ENCODE measurements at places on chromosomes 12 and 14.

GRCh38 chr14:104224506-104225277 lies 86.3 kb downstream of the KIF26A start:
- DNase-seq = no peak

GRCh38 chr14:89429199-89430181 lies 12.5 kb upstream of the FOXN3 start:
- peak; percentile 25 for DNase-seq

GRCh38 chr12:93108985-93109384 lies 179.9 kb upstream of the EEA1 start:
- no peak for DNase-seq

GRCh38 chr12:93316623-93316971 lies 61.1 kb upstream of the NUDT4 start:
- no peak for DNase-seq

DNA sequence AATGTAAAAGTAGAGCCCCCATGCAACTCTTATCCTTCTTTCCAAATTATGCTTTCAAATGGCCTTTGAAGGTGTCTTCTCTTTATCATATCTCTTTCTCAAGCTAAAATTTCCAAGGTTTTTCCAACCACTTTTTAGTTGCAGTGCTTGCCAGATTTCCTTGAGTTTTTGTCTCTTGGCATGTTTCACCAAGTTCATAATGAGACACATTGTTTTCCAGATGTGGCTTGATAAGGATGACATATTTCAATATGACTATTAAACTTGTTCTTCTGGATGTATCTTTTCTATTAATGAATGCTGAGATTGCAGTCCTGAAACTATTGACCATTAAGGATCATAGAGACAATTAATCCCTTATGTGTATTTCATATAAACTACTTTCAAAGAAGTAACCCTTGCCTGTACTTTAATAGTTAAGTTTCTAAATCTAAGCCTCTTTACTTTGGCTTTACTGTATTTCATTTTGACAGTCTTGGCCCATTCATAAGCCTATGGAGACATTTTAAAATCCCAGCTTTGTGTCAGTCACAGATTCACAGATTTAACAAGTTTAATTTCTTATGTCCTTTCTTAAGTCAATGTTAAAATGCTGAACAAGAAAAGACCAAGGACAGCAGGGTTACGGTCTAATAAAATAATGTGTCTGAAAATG lies 151.5 kb downstream of the LRFN5 start:
- DNase-seq = no peak

Data from stimulated activated CD8-positive, alpha-beta memory T cell treated with anti-CD3 and anti-CD28 coated beads, Interleukin-7, amount 100 ng/mL, for 4 hours (primary cell).